ENCODE measurements at places on chromosomes 6 and 20. TPM values are rescaled to one million over a fixed set of nuclear protein-coding genes. Genes with fewer than 3 reads are reported as not detected.

GRCh38 chr6:6315660-6316059 lies 4.8 kb downstream of the F13A1 start:
- DNase-seq, result no peak
- peaks cover 6% of the 10 kb centered on the region for H3K4me1 ChIP-seq
- H3K27me3 ChIP-seq, result peaks cover 22% of the 10 kb centered on the region
- no peak overlapping the region for H3K27ac ChIP-seq
- no peak overlapping the region for H3K4me3 ChIP-seq
- no peaks in the 10 kb centered on the region for H3K36me3 ChIP-seq

DNA sequence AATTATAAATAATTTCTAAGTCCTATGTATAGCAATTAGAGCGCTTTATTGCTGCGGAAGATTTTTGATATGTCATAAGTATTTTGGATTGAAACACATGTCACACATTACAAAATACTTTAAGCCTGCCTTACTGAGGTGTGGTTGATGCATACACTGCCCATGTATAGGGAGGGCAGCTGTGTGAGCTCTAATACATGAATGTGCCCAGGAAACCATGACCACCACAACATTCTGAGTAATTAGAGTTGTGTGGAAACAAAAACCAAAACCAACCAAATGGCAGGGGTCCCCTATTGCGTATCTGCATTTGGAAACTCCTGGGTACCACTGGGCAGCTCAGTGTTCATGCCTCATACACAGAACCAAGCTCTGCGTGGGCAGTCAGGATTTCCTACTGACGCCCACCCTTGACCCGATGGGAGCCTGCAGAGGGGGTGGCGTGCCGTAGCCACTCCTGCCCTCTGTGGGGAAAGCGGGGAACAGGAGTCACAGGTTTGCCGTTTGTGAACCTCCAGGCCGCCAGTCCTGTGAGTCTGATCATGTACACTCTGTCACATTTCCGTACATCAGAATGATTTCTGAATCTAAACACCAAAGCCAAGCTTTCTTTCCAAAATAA lies 50.9 kb upstream of the PDE10A start:
- no peaks in the 10 kb centered on the region for H3K36me3 ChIP-seq
- H3K4me3 ChIP-seq, result no peak overlapping the region
- DNase-seq, result no peak
- H3K4me1 ChIP-seq, result no peaks in the 10 kb centered on the region
- H3K27ac ChIP-seq, result no peak overlapping the region

GRCh38 chr6:145841668-145842067 lies 27.1 kb upstream of the FBXO30 start:
- H3K27ac ChIP-seq, result no peak overlapping the region
- H3K4me3 ChIP-seq, result no peak overlapping the region
- peaks cover 7% of the 10 kb centered on the region for H3K4me1 ChIP-seq
- no peaks in the 10 kb centered on the region for H3K36me3 ChIP-seq
- H3K27me3 ChIP-seq, result no peaks in the 10 kb centered on the region
- no peak for DNase-seq

Gene IL17F
- not detected for total RNA-seq

Gene SLC26A8
- total RNA-seq, result not detected

Gene ARMH2
- total RNA-seq, result not detected

All from suprapubic skin (tissue), 4 donors.